Sigmoid colon (tissue), 7 donors: ENCODE measurements at places on chromosomes 16 and 17.
A peak's percentile ranks its signal among the peaks of the same experiment; 100 is the strongest.

GRCh38 chr16:83692224-83692623, 115.6 kb upstream of the HSBP1 start:
- DNase-seq: no peak

DNA sequence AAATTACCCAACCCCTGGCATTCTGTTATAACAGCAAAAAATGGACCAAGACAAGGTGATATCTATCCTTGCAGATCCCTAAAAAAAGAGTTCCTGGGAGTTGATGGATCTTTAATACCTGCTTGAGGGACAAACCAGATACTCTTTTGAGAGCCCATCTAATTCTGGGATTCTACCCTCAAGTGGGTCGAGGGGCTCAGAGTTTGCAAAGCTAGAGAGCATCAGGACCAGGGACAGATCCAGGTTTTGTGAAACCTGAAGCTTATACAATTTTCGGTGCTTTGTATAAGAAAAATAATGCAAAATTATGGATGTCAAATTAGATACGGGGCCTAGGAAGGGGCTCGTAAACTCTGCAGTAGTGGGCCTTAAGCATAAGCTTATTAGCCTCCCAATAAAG, 130.5 kb upstream of the CRHR1 start:
- DNase-seq: no peak

DNA sequence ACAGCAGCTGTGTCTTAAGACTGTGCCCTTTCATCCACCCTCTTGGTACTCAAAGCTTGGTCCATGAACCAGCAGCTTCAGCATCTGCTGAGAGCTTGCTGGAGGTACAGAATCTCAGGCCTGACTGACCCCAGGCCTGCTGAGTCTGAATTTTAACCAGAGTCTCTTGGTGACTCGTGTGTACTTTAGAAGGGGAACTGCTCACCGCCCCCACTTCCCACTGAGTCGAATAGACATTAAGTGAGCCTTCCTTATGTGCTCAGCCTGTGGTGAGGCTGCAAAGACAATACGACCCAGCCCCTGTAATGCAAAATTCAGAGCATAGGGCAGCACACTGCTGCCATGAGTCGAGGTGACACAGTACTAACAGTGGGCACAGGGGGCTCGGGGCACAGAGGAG, 662.8 kb downstream of the WWOX start:
- no peak for DNase-seq

DNA sequence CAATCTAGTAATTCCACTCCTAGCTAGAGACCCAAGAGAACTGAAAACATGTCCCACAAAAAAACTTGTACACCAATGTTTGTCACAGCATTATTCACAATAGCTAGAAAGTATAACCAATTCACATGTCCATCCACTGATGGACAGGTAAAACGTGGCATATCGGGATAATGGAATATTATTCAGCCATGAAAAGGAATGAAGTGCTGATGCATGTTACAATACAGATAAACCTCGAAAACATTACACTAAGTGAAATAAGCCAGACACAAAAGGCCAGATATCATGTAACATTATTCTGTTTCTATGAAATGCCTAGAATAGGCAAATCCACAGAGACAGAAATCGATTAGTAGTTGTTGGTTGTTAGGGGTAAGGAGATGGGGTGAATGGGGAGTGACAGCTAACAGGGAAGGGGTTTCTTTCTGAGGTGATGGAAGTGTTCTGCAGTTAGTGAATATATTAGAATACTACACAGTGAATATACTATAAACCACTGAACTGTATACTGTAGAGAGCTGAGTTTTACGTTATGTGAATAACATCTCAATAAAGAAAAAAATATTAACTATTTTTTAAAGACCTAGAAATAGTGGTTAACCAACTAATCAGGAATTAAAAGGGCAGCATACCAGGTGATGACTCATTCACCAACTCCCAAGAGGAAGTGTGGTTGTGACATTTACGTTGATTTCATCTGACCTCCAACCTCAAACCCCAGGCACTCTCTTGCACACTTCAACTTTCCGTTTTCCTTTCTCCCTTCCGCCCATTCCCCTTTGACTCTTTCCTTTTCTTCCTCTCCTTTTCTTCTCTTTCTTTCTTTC, 48.6 kb downstream of the GAS7 start:
- DNase-seq: no peak

GRCh38 chr17:8122924-8123694, 797 bp downstream of the HES7 start:
- DNase-seq: no peak

DNA sequence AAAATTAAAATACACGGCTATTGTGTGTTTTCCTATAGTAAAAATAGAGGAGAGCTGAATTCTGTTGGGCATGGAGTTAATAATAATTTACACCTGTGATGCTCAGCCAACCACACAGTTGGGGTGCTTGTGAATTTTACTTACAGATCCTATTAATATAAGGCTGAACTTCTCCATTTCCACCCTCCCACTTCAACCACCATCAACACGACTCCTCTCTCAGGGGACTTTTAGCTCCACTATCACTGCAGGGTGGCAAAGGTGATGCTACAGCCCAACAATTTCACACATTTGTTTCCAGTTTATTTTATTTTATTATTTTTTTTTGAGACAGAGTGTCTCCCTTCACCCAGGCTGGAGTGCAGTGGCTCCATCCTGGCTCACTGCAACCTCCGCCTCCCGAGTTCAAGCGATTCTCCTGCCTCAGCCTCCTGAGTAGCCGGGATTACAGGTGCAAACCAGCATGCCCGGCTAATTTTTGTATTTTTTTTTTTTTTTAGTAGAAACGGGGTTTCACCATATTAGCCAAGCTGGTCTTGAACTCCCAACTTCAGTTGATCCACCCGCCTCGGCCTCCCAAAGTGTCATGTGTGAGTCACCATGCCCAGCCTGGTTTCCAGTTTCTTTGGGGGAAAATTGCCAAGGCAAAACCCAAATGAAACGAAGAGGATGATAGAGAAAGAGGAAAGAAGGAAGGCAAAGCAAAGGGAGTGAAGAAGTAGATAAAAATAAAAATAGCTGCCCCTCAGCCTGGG, 57.9 kb downstream of the GNA13 start:
- DNase-seq: no peak

DNA sequence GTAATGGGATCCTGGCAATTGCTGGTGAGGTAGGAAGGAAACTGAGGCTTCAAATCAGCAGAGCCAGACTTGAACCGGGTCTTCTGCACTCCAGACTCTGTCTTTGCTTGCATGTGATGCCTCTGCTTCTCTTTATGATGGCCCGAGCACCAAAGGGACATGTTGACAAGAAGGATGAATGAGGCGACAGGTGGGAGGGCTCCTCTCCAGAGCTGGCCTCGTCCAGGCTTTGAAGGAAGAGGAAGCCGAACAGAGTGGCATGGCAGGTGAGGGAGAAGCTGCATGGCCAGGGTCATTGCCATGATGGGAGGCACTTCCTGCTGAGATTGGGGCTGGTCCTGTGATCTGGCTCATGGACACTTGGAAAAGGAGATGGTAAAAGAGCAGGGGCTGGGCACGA, 40.8 kb downstream of the AKAP1 start:
- no peak for DNase-seq

- DNase-seq: peak; percentile 95
These were observed 18.6 kb upstream of the ZNF629 start for GRCh38 chr16:30805370-30806169.

- no peak for DNase-seq
These were observed 17.1 kb upstream of the TMEM94 start for GRCh38 chr17:75439287-75439686.

DNA sequence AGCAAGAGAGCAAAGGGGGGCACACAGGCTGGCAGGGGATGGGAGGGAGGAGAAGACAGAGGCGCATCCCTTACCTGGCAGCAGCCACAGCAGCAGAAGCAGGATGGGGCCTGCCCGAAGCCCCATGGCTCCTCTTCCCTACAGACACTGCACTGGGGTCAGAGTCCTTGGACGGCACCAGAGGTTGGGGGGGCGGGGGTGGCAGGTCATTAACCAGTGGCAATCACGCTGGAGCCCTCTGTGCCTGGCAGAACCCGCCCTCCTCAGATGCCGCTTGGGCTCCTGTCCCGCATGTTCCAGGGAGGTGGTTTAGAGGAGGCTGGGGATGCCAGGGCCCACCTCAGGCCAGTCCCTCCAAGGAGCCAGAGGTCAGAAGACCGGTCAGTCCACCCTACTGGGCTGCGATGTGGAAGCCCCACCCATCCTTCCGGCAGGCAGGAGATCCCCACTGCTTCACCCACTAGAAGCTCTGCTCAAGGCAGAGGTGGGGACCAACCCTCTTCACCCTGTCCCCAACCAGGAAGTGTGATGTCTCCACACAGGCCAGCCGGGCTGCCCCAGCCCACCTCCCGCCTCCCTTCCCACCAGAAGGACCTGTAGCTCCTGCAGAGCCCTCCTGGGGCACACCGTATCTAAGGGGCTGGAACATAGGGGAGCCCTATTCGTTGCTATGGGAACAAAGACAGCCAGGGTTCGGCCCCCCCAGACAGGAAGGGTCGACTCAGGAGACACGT, 11.7 kb downstream of the ZG16B start:
- peak; percentile 58 for DNase-seq

DNA sequence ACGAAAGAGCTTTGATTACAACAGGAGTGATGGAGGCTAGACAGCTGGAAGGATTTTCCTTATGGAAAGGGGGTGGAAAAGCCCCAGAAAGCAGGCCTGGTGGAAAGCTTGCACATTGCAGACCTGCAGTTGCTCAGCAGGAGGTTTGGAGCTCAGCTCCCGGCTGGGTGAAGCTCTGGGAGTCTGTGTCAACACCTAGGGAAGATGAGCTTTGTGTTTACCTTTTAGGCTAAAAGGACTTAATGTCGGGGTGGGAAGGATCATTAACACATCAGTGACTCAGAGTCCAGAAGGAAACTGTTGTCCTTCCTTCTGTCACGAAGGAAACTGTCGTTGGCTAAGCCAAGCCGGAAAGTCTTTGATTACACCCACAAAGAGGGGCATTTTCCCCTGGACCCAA, 48.2 kb downstream of the RAP1GAP2 start:
- no peak for DNase-seq

GRCh38 chr16:85231959-85232358, 119.7 kb upstream of the CIBAR2 start:
- DNase-seq: no peak

DNA sequence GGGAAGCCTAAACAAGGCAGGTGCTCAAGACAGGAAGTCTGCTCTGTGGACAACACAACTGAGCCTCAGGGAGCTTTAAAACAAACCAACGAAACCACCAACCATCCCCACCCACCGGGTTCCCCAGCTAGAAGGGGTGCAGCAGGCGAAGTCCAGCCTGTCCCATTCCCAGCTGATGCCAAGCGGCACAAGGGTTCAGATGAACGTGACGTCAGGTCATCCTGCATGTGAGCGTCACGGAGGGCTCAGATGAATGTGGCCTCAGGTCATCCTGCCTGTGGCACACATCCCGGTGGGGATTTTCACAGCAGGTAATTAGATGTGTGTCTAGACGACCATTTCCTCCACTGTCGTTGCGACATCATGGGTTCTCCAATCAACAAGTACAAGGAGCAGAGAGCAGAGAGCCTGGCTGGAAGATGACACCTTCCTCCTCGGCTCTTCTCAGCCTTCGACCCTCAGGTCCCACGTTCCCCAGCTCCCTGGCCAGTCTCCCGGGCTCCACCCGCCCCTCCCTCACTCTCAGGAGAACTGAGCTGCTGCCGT, 246.5 kb downstream of the FOXL1 start:
- peak; percentile 46 for DNase-seq

DNA sequence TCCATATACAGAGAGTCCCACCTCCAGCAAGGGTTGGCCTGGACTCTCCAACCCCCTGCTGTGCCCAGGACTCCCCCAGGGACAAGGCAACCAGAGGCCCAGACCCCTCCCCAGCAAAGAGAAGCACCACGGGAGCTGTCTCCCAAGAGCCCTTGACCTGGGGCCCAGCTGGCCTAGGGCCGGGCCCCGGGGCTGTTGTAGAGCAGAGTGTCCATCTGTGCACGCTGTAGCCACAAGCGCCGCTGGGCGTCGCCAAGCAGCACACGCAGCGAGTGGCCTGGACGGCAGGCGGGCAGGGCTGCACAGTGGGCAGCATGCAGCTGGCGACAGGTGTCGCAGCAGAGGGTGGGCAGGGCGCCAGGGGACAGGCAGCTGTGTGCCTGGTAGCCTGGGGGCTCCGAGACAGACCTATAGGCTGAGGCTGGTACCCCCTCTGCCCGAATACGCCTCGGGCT, 4.3 kb downstream of the SPATA2L start:
- no peak for DNase-seq

DNA sequence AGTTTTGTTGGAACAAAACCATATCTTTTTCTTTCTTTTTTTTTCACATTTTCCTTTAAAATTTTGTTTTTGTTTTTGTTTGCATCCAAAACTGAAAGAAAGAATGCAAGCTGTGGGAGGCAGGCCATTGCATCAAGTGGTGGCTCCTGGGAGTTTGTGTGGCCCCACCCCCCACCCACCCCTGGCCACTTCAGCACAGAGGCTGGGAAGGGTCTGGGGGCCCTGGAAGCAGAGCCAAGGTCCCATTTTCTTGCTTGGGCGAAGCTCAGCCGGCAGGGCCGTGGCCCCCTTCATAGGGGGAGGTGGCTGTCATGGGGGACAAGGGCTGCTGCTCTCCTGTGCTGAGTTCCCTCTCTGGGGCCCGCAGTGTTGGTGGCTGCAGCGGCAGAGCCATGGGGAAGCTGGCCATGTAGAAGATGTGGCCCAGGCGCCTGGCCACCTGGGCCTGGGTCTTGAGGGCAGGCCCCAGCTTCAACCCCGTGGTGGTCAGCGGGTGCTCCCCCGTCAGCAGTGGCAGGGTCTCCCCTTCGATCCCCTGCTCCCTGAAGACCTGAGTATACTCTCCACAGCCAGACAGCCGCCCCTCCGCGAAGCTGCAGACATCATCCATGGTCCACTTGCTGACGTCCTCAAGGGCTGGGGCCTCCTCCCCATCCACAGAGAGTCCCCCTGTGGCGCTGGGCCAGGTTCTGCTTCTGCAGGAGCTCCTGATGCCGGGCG, 19.8 kb downstream of the PAFAH1B1 start:
- no peak for DNase-seq

GRCh38 chr17:10316801-10317542, 55.8 kb downstream of the MYH13 start:
- peak; percentile 84 for DNase-seq

- DNase-seq: no peak
These were observed 206.2 kb upstream of the IRX5 start for GRCh38 chr16:54724346-54724925.

- DNase-seq: peak; percentile 90
These were observed 3.7 kb downstream of the SLC52A1 start for GRCh38 chr17:5031365-5032082.

- DNase-seq: peak; percentile 45
These were observed 51.3 kb downstream of the ADCY9 start for GRCh38 chr16:4064950-4065352.

GRCh38 chr17:42508426-42509165, 27.4 kb upstream of the NAGLU start:
- DNase-seq: peak; percentile 51

DNA sequence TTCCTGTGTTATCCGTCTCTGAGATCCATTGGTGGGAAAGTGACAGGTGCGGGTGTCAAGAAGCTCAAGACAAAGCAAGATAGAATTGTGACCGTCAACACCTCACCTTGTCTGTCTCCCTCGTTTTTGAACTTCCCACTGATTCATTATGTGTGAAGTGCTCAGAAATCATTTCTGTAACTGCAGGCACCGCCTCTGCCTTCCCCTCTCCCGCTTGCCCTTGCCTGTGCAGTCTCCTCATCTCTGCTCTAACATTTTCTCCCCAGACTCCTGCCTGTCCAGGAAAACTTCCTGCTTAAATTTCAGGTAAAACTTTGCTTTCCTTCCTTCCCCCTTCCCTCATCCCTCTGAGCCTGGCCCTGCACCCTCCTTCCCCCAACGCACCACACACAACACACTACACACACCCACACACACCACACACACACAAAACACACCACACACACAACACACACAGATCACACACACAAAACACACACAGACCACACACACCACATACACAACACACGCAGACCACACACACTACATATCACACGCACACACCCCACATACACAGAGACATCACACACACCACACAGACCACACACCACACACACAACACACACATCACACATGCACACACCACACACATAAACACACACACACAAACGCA, 25.7 kb downstream of the CALB2 start:
- DNase-seq: no peak
